ENCODE measurements at places on chromosomes 12 and 14.

DNA sequence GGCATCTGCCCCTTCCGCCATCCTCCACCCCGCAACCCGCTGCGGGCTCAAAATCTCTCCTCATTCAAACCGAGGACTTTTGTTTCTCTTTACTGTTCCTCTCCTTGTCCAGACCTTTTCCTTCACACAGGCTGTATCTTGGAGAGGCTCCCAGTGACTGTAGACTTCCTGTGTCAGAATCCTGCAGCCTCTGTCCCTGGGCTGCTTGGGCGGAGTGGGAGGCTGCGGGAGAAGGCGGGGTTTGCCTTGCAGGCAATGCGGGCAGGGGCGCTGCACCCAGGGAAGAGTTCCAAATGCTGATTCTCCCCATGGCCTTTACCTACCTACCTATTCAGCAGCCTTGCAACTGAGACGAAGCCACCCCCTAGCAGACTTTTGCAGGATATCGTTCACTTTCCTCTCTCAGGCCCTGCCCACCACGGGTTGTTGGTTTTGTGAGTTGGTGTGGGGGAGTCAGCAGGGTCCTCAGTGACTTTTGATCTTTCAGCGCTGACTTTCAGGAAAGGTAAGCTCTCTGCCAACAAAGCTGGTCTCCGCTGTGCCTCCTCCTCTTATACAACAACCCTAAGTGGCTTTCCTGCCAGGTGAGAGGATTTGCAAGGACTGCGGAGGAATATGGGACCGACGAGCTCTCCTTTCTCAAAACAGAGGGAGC, 79.0 kb upstream of the KCNA1 start:
- no peak for DNase-seq

DNA sequence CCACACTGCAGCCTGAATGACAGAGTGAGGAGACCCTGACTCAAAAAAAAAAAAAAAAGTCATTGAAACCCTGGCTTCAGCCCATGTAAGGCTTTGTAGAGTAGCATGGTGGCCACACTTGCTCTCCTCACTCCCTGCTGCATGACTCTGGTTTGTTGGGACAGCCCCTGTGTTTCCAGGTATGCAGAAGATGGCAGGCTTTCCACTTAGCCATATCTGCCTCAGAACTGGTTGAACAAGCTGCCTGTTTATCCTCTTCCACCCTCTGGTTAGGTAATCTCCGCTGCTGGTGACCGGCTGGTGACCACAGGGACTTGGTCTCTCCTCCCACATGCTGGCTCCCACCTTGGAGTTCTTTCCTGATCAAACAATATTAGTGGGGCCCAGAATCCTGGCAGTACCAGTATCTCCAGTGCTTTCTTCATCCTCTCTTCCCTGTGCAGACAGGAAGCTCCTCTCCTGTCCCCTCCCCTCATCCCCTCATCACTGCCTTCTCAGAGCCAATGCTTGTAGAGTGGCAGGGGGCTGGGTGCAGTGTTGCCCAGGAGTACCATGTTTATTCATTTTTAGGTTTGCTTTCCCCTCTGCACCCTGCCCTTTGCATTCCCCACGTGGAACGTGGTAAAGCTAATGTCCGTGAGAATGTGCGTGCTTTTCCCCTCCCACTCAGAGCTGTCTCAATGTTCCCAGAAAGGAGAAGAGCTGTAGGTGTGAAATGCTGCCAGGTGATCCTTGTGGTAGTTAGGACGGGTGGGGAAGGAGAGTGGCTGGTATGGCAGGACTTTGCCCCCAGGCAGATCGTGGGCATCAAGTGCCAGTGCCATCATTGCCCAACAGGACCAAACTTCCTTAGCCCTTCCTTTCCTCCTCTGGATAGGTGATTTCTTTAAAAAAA, 11.3 kb downstream of the ABHD12B start:
- DNase-seq, result no peak

DNA sequence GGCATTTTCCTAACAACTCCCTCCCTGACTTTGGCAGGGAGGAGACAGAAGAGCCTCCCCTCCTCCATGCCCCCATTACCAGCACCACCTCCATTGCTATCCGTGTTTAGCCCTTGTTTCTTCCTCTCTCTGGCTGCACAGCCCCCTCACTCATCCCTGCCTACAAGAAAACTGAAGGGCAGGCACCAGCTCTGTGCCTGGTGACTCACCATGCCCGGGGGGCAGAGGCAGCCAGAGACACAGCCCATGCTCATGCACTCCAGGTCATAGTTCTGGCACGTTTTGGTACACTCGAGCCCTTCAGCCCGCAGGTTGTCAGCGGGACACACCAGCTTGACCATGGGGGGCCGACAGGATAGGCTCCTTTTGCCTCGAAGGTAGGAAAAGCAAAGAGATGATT, 80.4 kb downstream of the VWF start:
- DNase-seq, result no peak

DNA sequence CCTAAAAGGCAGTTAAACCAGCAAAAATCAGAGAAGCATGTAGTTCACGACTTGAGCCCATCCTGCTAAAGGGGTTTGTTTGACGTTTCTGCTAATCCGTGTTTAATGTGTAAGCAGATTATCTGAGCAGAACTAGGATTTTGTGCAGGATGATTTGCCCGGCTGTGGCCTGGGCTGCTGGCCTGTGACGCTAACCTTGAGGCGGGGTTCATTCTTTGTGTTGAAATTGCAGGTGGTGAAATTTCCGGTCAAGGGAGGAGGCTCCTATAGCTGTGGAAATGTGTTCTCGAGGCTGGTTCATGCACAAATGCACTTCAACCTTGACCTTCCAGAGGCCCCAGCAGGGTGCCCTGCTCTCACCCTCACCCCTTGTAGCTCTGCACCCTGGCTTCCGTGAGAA, 63.7 kb downstream of the SLC24A4 start:
- no peak for DNase-seq

GRCh38 chr12:66573605-66574004, 105.3 kb downstream of the GRIP1 start:
- no peak for DNase-seq

DNA sequence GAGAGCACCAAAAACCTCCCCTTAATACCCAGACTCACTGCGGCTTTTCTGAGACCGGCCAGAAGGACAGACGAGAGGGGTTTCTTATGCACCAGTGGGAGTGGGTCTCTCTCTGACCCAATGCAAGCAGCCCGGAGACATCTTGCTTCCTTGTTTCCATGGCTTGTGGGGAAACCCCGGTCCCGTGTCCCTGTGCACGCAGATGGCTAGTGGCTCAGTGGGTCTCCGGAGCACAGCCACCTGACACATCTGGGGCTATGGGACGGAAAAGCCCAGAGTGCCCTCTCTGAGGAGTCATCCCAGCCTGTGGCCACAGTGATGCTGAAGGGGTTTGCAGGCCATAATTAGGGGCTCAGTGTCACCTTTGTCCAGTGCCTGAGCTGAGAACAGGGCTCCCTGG, 197.6 kb downstream of the PHETA1 start:
- no peak for DNase-seq

- no peak for DNase-seq
These were observed 77.0 kb downstream of the CATSPERB start for GRCh38 chr14:91654836-91655235.

Measured in stimulated activated CD4-positive, alpha-beta T cell treated with anti-CD3 and anti-CD28 coated beads, TNF-alpha, amount 100 ng/mL, for 4 hours (primary cell).